ENCODE measurements at places on chromosomes 2 and 18.

GRCh38 chr2:206396211-206396610 lies 47.1 kb upstream of the ADAM23 start:
- DNase-seq = no peak

GRCh38 chr18:63145851-63146555 lies 173.6 kb downstream of the BCL2 start:
- DNase-seq = no peak

DNA sequence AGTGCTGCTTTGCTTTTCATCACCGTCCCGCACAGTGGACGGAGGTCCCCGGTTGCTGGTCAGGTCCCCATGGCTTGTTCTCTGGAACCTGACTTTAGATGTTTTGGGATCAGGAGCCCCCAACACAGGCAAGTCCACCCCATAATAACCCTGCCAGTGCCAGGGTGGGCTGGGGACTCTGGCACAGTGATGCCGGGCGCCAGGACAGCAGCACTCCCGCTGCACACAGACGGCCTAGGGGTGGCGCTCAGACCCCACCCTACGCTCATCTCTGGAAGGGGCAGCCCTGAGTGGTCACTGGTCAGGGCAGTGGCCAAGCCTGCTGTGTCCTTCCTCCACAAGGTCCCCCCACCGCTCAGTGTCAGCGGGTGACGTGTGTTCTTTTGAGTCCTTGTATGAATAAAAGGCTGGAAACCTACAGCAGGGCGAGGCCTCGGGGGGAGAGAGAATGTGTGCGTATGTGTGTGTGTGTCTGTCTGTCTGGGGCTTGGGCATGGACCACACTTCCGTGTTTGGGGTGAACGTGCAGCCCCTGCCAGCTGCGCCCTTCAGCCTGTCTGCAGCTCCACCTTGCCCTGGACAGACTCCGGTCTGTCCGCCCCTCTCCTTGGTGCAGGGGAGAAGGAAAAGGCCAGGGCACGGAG lies 32.3 kb downstream of the GPC1 start:
- DNase-seq = no peak

GRCh38 chr18:1464444-1465217 lies 560.0 kb downstream of the ADCYAP1 start:
- DNase-seq = no peak

GRCh38 chr2:75634945-75635344 lies 11.6 kb upstream of the MRPL19 start:
- DNase-seq = no peak

GRCh38 chr2:159998961-159999360 lies 63.5 kb downstream of the PLA2R1 start:
- DNase-seq = peak; percentile 8

DNA sequence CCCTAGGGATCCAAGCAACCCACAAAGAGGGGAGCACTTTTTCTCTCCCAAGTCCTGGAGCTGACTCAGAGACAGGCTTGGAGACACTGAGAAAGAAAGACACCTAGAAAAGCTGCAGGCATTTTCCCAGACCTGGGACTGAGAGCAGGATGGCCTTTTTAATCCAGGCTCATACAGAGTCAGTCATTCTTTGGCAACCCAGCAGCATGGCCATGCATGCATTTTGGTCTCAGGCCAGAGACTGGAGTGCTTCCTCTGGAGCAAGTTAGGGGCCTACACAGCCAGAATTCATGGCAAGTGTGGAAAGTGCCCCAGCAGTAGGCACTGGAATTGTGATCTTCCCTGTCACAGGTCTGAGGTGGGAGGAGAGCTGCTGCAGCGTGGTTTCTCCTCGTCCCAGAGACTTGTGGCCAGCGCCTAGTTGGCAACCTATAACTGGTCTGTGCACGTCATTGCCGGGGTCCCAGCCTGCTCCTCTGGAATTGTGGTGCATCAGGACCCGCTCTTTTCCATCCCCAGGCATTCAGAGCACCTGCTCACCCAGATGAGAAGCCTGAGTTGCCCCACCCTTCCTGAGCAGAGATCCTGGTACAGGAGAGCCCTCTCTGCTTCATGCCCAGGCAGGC lies 231.9 kb upstream of the RAB6C start:
- DNase-seq = no peak

GRCh38 chr2:15892151-15892880 lies 48.0 kb upstream of the MYCN start:
- DNase-seq = no peak

DNA sequence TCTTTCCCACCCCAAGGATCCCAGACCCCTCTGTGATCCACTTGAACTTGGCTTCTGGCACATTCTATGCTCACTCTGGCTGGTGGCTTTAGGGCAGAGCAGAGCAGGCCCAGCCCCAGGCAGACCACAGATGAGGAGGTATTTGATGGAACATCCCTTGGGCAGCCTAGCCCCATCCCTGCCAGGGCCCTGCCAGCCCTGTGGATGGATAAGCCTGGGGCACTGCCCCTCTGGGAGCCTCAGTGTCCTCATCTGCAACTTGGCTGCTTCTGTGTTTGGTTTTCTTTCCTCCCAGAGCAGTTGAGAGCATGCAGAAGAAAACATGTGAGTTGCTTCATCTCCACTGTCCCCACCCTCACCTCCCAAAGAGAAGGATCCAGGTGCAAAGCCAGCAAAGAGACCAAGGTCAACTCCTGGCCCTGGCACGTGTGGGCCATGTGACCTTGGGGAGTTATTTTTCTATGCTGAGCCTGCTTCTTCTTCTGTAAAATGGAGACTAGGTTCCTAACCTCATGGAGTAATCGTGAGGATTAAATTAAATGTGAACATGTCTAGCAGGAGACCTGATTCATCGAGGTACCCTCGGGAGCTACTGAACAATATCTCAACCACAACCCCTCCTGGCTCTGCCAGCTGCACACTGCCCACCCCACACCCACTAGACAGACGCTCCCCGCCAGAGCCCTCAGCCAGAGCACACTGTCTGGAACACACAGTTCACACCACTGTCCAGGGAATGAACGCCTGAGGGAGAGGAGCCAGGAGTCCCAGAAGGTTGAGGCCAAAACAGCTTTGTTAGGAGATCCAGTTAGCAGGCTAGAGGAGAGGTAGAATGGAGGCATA lies 14.6 kb upstream of the TNS1 start:
- no peak for DNase-seq

GRCh38 chr2:160132761-160133160 lies 67.3 kb downstream of the ITGB6 start:
- no peak for DNase-seq

GRCh38 chr2:12048550-12048949 lies 302.1 kb downstream of the LPIN1 start:
- peak; percentile 13 for DNase-seq

GRCh38 chr18:75199327-75199726 lies 9.6 kb downstream of the PTGR3 start:
- no peak for DNase-seq

GRCh38 chr2:5227062-5227699 lies 465.0 kb upstream of the SOX11 start:
- DNase-seq = no peak

DNA sequence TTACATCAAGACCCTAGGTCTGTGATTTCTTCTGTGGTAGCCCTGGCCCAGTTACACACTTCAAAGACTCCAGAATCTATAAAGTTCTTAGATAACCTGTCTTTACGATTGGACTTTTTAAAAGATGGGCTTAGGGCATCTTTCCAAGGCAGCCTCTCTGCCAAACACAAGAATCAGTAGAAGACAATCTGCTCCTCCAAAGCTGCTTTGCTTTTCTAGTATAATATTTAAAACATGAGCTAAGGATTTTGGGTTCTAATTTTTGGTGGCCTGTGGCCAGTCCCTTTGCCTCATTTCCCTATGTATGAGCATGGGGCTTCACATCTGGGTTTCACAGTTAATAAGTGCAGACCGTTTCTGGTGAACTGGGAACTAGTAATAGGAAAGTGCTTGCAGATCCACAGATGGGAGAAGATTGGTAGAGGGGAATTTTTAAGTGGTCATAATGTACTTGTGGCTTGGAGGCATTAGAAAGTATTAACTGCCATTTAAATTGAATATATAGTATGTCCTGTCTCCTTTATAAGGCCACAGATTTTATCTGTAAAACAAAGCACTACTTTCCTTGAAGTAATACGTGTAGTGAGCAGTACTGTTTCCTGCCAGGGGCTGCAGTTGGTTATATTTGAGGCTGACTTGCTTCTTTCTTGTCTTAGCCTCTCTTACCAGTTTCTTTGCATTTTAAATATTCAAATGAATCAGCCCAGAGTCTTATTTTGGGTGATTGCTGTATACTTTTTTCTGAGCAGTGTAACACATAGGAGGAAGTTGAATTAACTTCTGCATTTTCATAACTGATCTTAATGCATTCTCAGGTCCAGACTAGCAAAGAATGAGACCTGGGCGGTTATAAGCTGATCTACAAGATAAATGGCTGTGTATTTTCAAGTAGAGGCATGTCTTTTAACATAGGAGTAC lies 1.5 kb downstream of the ARPC2 start:
- no peak for DNase-seq

DNA sequence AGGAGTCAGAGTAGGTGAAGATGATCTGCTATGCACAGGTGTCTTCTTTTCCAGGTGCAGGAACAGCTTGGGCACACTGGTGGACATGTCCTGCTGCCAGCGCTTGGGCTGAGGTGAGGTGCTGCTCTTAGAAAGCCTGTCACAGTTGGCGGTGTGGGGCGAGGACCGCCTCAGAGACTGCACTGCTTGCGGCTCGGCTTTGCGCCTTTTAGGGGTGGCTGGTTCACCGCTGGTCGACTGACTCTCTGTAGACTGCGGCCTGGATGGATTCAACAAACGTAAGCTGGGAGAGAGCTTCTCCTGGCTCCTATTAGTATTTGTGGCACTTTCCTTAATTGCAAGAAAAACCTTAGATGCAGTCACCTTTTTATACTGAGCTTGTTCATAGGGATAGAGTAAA lies 1.7 kb downstream of the MSL3B start:
- no peak for DNase-seq

GRCh38 chr2:235278771-235279355 lies 215.0 kb upstream of the AGAP1 start:
- DNase-seq = no peak

DNA sequence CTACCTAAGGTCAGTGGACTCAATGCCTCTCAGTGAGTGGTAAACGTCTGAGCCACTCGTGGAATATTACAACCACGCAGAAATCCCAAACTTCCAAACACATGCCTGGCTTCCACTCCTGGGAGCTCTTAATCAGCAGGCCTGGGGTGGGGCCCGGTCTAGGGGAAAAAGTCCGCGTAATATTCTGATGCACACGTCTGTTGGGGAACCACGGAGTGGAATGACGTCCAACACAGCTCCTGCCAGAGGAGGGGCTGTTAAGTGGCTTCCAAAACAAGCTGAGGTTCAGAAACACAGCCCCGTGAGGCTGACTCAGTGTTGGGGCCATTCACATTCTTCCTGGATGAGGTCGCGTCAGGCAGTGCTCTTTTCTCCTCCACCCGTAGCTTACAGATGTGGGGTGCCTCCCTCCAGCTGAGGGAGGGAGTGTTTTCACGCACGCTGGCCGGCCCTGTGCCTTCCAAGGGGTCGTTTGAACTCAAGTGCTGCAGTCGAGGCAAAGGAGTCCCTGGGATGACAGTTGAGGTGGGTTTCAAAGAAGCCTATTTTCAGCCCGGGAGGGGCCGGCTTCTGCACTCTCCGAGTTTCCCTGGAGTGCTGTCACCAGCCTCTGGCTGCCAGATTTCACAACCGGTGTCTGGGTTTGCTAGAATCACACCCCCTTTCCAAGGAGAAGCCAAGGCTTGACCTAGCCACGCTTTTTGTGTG lies 73.1 kb downstream of the ACKR3 start:
- DNase-seq = peak; percentile 65

DNA sequence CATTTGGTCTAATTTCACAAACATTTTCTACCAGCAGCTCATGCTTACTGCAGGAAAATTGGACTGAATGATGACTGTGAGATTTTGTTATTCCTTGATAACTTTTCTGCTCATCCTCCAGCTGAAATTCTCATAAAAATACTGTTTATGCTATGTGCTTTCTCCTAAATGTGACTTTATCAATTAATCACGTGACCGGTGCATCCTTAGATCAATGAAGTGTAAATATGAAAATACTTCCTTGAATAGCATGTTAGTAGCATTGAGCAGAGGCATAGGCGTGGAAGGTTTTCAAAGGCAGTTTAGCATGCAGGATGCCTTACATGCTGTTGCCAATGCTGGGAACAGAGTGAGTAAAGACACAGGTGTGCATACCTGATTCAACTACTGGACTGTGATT lies 1002.5 kb downstream of the CBLN2 start:
- DNase-seq = no peak

DNA sequence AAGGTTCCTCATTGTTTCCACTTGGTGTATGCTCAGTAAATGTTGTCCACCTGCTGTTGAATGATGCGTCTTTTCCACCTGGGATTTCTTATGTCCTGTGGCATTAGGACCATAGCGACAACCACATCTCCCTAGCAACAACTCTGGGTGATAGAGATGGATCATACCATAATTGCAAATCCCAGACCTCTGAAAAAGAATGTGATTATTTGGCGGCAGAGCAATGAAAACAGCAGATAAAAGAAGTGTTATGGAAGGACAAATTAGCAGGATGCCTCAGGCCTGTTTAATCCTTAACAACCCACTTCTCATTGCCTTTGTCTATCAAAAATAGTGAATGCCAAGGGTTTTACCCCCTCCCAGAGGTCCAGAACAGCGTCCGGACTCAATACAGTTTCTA lies 278.9 kb downstream of the TSN start:
- no peak for DNase-seq

DNA sequence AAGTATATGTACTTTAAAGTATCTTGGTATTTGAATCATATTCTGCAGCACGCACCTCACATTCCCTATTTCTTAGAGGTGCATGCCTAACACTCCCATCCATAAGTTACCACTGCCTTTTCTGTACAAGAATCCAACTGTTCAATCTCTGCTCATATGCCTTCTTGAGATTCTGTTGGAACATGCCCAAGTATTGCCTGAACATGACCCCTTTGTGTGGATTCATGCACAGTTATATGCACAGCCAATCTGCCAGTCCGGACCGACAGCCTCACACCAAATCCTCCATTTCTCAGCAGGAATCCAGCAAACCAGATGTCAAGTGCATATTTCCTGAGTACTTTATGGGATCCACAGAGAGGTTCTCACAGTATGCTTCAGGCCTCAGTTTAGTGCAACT lies 222.0 kb downstream of the TMEM182 start:
- DNase-seq = no peak

DNA sequence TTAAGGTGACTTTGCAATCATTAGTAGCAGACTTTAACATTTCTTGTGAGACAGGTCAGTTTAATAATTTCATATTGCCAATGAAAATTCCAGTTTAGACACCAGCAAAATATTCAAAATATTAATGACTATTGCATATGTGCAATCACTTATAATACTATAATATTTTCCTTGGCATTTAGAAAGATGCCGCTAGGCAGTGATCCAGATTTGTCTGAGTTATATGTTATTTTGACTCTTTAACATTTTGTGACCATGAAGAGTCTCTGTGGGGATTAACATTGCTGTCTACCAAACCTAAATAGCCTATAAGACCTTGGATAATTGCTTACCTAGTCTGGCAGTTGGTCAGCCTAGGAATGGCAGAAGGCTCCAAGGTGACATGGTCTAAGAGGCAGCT lies 389.6 kb downstream of the THSD7B start:
- no peak for DNase-seq

GRCh38 chr2:64260817-64261216 lies 116.6 kb upstream of the PELI1 start:
- no peak for DNase-seq

Data from ACHN (cell line).